ENCODE measurements at places on chromosomes 16 and 17. TPM values are rescaled to one million over a fixed set of nuclear protein-coding genes. Genes with fewer than 3 reads are reported as not detected.

The CSH1 gene
- total RNA-seq: not detected

The PRSS8 gene
- 13.1 TPM for total RNA-seq

The RGS9 gene
- total RNA-seq: 1.6 TPM

The ALOX15B gene
- total RNA-seq: under 0.01 TPM

The CHRNE gene
- 0.16 TPM for total RNA-seq

The PPL gene
- 2.0 TPM for total RNA-seq

The OTOP3 gene
- total RNA-seq: not detected

All from mesangial cell (primary cell).